Inflammatory macrophage treated with lipopolysaccharide for 1 hour (primary cell): ENCODE measurements at places on chromosomes 11 and 22.

DNA sequence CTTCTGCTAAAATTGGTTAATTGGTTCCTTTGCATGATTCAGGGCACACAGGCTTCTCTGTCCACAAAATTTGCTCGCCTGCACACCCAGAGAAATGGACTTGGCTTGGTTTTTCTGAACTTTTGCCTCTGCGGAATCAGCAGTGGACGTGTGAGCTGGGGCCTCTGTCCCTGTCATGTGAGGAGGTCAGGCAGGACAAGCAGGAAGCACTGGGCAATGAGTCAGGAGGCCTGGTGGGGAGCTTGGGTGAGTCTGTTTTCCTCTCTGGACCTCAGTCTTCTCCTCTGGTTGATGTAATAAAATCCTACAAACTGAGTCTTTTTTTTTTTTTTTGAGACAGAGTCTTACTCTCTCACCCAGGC is 10.4 kb upstream of the CELSR1 start:
- peak; percentile 74 for DNase-seq

DNA sequence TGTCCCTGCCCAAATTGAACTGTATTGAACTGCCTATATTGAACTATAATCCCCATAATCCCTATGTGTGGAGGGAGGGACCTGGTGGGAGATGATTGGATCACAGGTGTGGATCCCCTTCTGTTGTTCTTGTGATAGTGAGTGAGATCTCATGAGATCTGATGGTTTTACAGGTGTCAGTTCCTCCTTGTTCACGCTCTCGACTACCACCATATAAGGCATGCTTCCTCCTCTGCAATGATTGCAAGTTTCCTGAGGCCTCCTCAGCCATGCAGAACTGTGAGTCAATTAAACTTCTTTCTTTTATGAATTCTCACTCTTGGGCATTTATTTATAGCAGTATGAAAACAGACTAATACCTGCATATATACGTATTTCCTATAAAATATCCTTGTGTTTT is 206.5 kb upstream of the PDGFD start:
- DNase-seq, result no peak

DNA sequence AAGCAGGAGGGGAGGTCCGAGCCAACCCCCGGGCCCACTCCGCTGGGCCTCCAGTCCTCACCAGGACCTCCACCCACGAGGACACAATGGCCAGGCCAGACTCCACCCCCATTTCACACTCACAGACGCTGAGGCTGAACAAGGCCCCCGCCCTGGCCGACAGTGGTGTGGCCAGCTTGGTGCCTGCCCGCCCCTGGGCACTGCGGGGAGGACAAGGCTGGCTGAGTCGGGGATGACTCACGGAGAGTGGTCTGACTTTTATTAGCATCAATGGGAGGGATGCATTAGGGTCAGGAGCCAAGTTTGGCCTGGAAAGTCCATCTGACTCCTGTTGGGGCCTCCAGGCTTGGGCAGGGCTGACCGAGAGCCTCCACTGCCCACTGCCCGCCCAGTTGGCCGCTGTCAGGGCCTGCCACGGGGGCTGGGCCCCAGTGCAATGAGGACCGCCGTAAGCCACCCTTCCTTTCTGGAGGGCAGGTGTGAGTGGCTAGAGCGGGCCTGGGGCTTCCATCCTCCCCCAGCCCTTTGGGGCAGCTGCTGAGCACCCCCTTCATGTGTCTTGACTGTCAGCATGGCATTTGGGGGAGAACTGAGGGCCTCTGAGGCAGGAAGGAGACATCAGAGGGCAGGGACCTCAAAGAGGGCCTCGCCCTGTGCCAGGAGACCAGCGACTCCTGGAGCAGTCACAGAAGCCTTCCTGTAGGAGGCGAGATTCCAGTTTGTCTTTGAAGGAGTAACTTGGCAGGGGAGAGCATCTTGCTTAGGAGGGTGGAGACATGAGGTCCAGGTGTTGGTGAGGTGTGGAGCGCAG is 10.6 kb downstream of the TSPAN32 start:
- no peak for DNase-seq

GRCh38 chr11:83238111-83238510 is 44.6 kb downstream of the ANKRD42 start:
- no peak for DNase-seq

DNA sequence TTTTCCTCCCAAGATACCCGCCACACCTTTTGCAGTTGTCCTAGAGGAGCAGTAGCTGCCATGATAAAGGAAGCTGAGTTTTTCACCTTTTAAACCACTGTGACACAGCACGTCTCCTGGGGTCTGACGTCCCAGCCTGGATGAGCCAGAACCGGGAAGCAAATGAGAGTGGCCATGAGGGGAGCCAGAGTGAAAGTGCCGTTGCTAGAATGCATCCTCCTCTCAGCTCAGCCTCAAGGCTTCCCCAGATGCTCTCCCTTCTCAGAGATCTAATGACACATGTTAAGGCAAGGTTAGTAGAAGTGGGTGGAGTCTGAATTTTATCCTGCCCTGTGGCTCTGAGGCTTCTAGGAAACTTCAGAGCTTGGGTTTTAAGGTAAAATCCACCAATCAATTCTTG is 23.4 kb upstream of the HTR3A start:
- DNase-seq, result no peak

GRCh38 chr11:74849525-74850391 is 99.1 kb downstream of the XRRA1 start:
- DNase-seq, result no peak

- DNase-seq, result no peak
These were observed 19.7 kb upstream of the SLC3A2 start for GRCh38 chr11:62860835-62861563.

DNA sequence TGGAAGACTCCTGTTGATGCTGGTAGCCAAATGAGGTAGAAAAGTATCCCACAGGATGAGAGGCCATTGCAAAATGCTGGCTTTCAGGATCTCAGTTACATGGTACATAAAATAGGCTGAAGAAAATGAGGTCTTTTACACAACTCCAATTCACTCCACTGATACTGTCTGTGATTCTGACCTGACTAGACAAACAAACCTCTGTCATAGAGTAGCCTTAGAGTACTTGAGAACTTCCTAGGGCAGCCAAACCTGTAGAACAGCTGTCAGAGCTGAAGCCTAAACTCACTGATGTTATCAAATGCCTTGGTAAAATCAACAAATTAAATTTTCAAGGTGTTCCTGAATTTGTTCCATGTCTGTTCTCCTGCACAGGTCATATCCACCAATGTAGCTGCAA is 26.2 kb upstream of the POGLUT3 start:
- DNase-seq, result no peak

DNA sequence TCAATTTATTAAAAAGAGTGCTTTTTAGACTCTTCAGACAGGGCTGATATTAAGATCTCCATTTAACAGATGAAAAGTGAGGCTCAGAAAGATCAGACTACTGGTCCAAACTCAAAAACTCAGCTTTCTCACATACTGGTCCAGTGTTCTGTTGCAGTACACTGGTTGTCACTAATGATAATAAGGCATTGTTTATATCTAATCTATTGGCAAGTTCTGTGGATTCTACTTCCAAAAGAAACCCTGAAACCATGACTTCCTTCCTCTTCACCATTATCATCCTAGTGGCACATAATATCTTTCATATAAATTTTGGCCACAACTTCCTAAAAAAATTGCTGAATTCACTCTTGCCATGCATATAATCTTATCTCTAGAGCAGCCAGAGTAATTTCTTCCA is 36.9 kb downstream of the F2 start:
- DNase-seq, result no peak

DNA sequence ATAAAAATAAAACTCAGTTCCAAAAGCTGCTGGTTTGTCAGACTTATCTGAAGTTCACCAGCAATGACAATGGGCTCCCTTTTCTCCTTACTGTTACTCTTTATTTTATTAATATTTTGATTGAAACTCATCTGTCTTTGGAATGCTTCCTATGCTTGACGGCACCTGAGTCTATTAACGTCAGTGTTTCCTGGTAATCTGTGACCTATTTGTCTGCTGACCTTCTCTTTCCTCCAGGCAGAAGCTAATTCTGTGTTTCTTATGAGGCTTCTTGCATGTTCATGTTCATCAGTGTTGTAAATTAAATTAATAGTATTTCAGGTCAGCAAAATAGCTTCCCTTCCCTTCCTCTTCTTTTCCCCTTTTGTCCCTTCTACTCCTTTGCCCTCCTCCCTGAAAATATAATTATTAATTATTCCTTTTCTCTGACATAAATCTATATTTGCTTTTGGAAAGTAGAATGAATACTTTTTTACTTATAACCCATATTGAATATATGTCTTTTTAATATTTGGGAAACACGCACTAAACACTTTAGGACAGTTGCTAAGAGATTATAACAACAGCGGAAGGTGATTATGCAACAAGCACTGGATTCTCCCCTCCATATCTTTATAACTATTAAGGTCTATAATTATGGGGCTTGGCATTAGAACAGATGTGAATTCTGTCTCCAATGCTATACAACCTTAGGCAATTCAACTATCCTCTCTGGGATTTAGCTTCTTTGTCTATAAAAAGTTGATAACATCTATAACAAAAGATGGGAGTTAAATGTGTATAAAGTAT is 32.1 kb upstream of the PCF11 start:
- DNase-seq, result no peak

GRCh38 chr11:69912911-69913451 is 93.8 kb upstream of the FGF3 start:
- DNase-seq, result no peak

GRCh38 chr11:4064278-4064955 is 30.2 kb upstream of the RRM1 start:
- DNase-seq, result no peak

DNA sequence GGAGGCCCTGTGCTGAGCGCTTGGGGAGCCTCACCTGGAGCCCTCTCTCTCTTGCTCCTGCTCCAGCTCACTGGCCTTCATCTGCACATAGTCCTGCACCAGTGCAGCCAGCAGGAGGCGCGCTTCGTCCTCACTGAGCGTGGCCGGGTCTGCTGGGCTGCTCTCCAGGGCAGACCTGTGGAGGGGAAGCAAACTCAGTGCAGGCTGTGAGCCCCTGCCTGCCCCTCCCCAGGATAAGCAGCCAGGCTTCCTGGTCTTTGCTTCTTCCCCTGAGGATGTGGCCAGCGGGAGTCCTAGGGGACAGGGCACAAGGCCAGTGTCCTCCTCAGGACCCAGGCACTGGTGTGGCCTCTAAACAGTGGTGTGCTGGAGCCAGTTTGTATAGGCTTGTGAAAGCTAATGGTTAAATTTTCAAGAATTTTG is 2.2 kb downstream of the CALCA start:
- DNase-seq, result peak; percentile 13

GRCh38 chr11:60950933-60951605 is 907 bp downstream of the SLC15A3 start:
- DNase-seq, result peak; percentile 34

DNA sequence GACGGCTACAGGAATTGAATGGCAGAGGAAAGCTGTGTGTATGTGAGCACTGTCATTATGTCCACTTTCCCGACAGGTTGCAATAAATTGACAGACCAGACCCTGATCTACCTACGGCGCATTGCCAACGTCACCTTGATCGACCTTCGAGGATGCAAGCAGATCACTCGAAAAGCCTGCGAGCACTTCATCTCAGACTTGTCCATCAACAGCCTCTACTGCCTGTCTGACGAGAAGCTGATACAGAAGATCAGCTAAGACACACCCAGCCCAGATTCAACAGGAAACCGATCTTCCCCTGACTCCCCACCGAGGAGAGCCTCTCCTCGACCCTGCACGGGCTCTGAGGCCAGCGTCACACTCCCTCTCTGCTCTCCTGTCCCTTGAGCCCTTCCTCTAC is 11.5 kb upstream of the GRK2 start:
- DNase-seq, result no peak

DNA sequence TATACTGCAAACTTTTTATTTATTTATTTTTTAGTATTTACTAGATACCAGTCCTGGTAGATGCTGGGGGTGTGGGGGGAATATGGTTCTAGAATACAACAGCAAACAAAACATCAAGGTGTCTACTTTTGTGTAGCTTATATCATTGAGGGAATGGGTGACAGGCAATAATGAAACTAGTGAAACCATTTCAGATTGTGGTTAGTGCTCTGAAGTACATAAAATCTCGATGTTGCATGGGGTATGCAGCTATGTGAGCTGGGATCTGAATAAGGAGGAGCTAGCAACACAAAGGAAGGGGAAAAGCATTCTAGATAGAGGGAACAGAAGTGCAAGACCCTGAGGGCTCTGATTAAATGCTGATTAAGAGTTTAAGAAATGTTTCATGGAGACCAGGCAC is 103.5 kb downstream of the WT1 start:
- DNase-seq, result no peak

DNA sequence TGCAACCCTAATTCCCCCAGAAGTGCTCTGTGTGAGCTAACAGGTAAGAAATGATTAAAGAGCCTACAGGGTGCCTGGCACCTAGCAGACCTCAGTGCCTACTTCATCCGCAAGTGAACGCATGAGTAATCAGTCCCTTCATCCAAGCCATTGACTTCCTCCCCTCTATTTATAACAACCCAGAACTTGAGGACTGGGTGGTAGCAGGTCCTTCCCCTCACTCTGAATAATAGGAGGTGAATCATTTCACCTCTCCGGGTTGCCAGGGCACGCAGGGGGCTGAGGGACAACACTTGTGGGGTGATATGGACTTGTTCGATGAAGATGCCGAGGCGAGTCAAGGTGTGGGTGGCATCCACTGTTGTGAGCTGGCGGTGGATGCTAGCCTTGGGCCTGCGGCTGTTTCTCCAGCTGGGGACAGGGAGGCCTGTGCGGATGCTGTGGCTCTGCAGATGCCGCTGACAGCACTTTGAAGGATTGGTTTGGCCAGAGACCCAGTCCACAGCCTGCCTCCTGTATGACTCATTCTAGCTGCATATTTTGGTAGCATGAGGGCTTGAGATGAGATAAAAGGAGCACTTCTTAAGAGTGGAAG is 11.7 kb upstream of the SORL1-AS1 start:
- no peak for DNase-seq

DNA sequence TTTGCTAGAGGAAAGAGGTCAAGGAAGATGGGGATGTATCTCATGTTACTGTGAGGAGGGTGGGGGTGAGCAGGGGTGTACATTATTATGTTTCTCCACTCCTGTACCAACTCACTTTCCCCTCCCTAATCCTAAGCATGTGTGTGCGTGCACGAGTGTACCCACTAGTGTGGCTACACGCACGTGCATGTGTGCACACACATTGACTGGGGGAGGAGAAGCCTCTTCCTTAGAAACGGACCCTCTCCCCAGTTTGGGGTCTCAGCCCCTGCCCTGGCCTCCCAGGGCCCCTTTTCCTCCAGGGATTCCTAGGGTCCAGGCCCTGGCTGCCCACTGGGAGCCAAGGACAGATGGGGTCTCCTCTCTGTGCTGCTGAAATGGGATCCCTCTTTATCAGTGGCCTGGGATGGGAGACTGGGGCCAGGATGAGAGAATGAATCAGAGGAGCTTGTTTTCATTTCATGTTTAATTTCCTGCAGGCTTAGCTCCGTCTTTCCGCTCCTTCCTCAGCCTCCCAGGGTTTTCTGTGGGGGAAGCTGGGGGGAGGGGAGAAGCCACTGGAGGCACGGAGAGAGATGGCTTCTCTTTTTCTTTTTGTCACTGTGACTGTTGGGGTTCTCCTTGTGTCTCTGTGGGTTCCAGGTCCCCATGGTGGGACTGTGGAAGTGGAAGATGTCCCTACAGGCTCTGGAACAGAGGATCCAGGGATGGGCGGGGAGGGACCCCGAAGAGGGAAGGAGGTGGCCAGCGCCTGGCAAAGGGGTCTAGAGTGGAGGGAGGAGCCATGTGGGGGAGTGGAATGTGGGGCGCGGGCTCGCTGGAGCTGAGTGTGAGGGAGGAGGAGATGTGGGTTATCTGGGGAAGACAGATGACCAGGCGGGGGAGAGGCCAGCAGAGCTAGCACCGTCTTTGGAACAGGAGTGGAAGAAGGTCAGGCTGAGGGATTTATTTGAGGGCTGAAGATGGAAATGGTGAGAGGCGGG is 40.3 kb downstream of the ALX4 start:
- no peak for DNase-seq
